ENCODE measurements at places on chromosomes 11 and 22. TPM values are rescaled to one million over a fixed set of nuclear protein-coding genes. Genes with fewer than 3 reads are reported as not detected.

DNA sequence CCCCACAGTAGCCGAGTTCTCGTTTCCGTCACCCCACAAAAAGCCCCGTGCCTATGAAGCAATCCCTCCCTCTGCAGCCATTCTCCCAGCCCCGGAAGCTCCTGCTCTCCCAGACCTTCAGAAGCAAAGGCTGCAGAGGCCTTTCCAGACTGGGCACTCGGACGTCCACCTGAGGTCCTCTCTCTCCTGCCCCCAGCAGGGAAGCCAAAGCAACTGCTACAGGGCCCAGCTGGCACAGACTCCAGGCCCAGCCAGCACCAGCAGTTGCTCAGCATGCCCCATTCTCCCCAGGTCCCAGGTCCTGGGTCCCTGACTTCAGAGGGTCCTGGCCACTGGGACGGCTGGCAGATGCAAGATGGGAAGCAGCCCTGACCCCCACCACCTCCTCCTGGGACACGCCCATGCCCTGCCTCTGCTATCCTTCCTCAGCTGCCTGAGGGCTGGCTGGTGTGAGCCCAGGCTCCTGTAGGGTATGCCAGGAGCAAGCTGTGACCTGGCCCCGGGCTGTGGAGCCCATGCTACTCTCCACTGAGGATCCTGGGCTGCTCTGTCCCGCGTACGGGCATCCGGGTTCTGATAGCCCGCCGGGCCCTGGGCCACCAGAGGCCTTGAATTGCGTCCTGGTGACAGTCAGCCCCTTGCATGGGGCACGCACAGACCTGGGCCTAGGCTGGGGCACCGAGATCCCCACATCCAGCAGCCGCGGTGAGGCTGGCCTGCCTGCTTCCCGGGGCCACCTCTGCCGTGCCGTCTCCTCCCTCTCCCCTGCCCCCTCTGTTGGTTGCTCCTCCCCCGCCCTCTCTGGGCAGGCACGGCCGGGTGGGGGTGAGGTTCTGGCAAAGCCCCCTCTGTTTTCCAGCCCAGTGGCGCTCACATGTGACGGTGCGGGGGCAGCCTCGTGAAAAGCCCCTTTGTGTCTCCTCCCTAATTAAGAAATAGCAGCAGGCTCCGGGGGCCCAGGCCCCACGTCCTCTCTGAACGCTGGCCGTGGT, 1310.3 kb downstream of the BRD1 start:
- no peak for DNase-seq

DNA sequence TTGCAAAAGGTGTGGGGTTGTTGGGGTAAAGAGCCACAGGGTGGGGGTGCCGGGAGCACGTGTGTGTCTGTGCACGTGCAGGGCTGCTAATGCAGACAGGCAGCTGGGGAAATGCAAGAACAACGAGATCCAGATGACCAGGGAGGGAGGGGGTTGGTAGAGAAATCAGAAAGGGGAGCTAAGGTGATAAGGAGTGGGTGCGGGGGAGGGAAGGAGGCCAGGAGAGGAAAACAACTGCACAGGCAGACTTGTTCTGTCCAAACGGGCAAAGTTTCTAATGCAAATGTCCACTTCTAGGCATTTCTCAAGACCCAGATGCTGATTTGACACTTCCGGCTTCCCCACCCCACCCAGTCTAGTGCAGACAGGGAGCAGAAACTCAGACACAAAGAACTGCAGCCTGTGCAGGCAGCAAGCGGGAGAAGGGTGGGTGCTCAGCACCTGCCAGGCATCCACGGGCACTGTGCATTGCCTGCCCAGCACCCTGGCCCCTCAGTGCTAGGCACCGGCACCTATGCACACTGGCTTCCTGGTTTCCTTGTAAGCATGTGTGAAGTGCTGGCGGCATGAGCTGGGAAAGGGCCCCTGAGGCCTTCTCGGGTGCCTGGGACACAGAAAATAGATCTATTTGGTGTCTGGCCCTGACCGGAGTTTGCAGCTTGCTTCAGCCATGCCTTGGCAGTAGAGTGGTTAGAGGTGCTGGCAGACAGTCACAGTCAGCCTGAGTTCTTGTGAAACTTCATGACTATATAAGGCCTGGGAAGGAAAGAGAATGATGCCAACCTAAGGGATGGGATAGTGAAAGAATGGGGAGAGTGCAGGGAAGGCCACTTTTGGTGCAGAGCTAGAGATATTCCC, 220.1 kb upstream of the SORL1-AS1 start:
- no peak for DNase-seq

- no peak for DNase-seq
Measured at GRCh38 chr11:2882396-2883110, 3.0 kb downstream of the CDKN1C start.

DNA sequence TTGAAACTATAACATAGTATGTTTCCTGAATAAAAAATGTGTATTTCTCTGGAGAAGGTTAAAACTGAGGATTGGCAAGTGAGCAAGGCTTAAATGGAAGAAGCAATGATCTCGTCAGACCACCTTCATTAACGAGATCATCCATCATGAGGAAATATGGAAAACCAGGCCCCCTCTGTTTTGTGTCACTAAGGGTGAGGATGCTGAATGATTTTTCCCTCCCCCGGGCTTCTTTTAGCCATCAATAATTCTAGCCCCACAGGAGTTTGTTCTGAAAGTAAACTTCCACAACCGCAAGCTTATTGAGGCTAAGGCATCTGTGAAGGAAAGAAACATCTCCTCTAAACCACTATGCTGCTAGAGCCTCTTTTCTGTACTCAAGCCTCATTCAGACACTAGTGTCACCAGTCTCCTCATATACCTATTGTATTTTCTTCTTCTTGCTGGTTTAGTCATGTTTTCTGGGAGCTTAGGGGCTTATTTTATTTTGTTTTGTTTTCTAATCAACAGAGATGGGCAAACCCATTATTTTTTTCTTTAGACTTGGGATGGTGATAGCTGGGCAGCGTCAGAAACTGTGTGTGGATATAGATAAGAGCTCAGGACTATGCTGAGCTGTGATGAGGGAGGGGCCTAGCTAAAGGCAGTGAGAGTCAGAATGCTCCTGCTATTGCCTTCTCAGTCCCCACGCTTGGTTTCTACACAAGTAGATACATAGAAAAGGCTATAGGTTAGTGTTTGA, 5.8 kb upstream of the HBE1 start:
- DNase-seq, result no peak

DNA sequence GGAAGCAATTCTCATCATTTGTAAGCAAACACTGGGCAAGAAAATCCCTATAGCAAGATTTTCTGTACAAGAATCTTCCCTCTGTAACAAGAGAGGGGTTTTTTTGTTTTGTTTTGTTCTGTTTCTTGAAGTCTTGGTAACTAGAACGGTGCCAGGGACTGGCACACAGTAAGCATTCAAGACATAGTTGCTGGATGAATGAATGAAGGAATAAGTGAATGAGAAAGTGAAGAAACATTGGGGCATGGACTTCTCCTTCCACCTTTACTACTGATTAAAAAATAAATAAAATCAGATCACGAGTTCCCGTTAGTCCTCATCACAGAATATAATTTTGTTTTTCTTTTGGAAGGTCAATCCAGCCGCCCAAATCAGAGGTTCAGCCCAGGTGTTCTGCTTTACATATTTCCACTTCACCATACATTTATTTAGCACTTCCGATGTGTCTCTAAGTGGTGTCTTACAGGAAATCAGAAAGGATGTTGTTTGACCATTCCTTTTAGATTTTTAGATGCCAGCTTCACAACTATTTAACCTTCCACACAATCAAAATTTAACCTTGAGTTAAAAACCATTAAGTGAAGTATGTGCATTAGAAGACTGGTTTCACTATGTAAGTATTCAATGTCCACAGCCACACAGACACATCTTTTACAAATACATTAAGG, 281.2 kb downstream of the CADM1 start:
- DNase-seq, result no peak

- DNase-seq, result no peak
Measured at GRCh38 chr22:30753701-30754100, 59.0 kb downstream of the OSBP2 start.

- DNase-seq, result no peak
Measured at GRCh38 chr22:44289414-44290171, 23.2 kb downstream of the SHISAL1 start.

GRCh38 chr11:94877443-94878200, 95.7 kb downstream of the CWC15 start:
- no peak for DNase-seq

- no peak for DNase-seq
Measured at GRCh38 chr22:45314054-45314721, 4.5 kb downstream of the FAM118A start.

- no peak for DNase-seq
Measured at GRCh38 chr22:37192741-37193140, 4.7 kb upstream of the C1QTNF6 start.

- no peak for DNase-seq
Measured at GRCh38 chr11:88300888-88301487, 36.5 kb downstream of the CTSC start.

DNA sequence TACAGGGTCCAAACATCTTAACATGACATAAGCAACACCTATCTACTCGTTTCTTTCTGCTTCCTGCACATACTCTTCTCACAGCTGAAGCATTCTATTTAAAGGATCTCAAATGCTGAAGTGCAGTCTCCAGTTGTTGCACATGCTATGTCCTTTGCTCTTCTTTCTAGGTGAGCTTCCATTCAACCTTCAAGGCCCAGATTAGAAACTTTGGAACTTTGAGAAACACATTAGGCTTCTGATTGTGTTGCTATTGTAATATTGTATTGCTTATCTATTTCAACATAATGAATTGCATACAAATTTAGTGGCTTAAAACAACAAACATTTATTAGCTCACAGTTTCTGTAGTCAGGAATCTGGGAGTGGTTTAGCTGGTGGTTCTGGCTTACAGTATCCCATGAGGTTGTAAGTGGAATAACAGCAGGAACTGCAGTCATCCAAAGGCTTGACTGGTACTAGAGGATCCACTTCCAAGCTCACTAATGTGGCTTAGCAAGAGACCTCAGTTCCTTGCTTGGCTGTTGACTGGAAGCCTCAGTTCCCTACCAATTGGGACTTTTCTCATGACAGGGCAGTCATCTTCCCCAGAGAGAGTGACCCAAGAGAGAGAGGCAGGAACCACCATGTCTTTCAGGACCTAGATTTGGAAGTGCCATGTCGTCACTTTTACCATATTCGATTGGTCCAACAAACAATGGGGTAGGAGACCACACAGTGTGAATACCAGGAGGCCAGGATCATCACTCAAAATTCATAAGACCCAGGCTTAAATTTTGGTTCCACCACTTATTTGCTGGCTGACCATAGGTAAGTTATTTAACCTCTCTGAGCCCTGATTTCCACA, 27.2 kb upstream of the RASSF10 start:
- DNase-seq, result no peak

DNA sequence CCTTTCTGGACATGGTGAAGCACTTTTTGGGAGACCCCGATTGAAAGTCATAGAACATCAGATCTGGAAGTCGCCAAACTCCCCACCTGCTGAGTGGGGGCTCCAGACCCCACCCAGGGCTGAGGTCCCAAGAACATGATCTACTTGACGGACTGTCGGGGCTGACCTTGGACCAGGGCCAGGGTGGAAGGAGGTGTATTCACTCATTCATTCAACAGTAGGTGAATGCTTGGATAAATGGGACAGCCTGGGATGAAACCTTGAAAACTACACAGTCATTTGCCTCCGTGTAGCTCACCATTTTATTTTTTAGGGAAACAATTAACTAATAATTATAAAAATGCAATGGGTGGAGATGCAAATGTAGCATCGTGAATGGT, 629.0 kb downstream of the BRD1 start:
- DNase-seq, result no peak

DNA sequence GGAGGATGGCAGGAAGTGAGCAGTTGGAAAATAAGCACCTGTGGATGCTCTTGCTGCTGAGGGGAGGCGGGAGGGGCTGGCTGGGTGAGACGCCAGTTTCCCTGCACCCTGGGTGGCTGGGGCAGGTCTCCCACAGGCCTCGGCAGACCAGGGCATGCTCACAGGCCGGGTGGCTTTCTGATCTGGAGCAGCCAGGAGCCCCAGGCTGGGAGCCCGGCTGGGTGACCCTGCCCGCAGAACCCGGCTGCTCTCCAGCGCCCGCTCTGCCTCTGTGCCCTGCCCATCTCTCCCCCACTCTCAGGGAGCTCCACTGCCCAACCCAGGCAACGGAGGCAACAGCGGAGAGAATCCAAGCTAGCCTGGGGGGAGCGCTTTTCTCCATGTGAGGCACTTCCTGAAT, 24.6 kb downstream of the DCPS start:
- no peak for DNase-seq

- no peak for DNase-seq
Measured at GRCh38 chr11:92286709-92287108, 62.1 kb downstream of the FAT3 start.

- no peak for DNase-seq
Measured at GRCh38 chr11:64436000-64436399, 77.0 kb downstream of the RPS6KA4 start.

The SAA4 gene
- total RNA-seq, result not detected

The OR8H2 gene
- total RNA-seq, result not detected

The CDC42BPG gene
- 0.07 TPM for total RNA-seq

The MYEOV gene
- 1.2 TPM for total RNA-seq

The PRG2 gene
- not detected for total RNA-seq

Data from MG63 (cell line).